Esophagus squamous epithelium (tissue), 5 donors: ENCODE measurements at places on chromosomes 3 and 15.

DNA sequence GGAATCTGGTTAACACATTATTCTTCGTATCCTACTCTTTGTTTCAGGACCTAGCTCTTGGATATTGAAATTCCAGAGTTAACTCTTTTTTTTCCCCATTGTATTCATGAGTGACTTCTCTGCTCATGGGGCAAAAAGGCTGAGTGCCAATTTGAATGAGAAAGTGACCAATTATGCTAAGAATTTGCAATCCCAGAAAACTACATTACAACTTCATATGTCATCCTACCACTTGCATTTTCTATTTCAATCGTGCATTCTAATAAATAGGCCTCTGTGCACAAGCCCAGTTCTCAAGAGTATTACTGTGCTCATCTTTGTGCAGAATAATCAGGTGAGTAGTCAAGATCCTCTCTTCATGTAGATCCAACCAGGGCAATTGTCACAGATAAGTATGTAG is 537.8 kb downstream of the OTOL1 start:
- DNase-seq, result no peak

- no peak for DNase-seq
Observed at GRCh38 chr3:132870541-132870940, 148.3 kb upstream of the NPHP3 start.

- DNase-seq, result no peak
Observed at GRCh38 chr3:21294768-21295167, 456.2 kb downstream of the ZNF385D start.

DNA sequence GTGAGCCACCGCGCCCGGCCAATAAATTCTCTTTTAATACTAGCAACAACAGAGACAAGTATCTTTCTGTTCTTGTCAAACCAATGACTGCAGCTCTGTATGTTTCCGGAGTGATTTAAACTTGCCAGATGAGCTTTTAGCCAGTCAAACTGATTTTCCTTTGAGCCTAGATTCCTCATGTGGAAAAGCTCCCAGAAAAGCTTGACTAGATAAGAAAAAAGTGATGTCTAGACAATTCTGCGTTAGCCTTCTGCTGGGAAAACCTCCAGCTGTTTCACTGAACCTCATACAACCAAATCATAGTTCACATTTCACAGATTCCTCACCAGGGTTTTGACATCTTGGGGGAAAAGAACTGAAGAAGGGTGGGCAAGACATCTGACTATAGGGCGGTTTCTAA is 78.6 kb downstream of the MAGI1 start:
- DNase-seq, result no peak

- no peak for DNase-seq
Observed at GRCh38 chr3:158420654-158421396, 150.2 kb upstream of the MLF1 start.

- no peak for DNase-seq
Observed at GRCh38 chr3:131739211-131739610, 236.4 kb upstream of the MRPL3 start.

- DNase-seq, result no peak
Observed at GRCh38 chr3:74500257-74500656, 114.2 kb downstream of the CNTN3 start.

- no peak for DNase-seq
Observed at GRCh38 chr15:31045606-31046005, 54.2 kb upstream of the MTMR10 start.

- no peak for DNase-seq
Observed at GRCh38 chr3:127646501-127647046, 17.6 kb downstream of the PODXL2 start.

- no peak for DNase-seq
Observed at GRCh38 chr3:189166321-189166720, 5.5 kb upstream of the TPRG1 start.

DNA sequence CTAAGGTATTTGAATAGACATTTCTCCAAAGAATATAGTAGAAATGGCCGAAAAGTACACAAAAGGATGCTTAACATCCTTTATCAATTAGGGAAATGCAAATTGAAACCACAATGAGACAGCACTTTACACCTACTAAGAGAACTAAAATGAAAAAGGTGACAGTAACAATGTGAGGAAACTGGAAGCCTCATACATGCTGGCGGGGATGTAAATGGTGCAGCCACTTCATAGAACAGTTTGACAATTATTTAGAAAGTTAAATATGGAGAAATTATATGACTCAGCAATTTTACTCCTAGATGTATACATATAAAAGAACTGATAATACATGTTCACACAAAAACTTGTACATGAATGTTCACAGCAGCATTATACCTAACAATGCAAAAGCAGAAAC is 13.4 kb downstream of the SPICE1 start:
- DNase-seq, result no peak

DNA sequence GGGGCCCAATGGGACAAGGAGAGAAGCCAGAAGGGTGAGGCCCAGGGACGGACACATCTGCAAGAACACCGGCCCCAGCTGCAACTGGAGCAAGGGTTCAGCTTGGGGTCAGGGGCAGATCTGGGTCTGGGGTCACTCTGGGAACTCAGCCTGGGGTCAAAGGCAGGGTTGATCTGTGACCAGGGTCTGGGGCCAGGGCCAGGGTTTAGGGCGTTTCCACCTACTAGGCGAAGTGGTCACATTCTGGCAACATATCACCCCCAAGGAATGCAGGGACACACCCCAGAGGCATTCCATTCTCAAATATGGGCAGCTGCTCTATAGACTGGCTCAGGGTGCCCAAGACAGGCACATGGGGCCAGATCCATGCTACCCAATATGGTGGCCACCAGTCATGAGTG is 9.0 kb downstream of the UROC1 start:
- DNase-seq, result no peak

DNA sequence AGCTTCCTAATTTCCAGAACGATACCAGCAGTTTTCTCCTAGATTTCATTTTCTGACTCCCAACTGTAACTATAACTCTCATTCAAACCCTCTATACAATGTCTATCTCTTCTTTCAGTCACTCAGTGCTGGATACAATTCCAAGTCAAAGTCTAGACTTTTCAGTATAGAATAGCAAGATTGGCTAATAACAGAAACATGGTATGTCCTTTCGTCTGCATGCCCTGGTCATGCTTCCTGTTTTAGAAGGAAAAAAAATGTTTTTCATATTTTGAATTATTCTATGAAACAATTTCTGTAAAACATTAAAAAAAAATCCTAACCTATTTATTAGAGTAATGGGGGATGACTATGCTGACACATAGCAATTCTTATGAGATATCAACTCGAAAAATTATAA is 180.0 kb downstream of the KCNAB1 start:
- no peak for DNase-seq

GRCh38 chr3:169954142-169954756 is 12.4 kb upstream of the SEC62 start:
- no peak for DNase-seq

GRCh38 chr15:88428053-88428452 is 39.1 kb downstream of the MRPL46 start:
- no peak for DNase-seq

DNA sequence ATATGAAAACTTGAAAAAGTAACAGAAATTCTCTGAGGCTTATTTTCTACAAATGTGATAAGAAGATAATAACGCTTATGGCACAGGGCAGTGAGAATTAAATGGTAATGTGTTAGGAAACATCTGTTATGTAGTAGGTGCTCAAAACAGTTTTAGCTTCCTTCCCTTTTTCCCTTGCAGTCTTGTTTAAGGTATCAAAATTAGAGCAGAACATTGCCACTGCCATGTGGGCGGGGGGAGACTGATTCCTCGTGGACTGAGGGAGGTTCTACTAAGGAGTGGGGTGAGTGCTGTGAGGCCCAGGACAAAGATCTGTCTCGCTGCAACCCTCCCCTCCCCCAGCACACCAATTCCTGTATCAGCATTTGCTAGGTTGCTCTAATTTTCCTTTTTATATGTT is 702.4 kb downstream of the TUSC7 start:
- no peak for DNase-seq
